ENCODE measurements at places on chromosomes 12 and 14.

DNA sequence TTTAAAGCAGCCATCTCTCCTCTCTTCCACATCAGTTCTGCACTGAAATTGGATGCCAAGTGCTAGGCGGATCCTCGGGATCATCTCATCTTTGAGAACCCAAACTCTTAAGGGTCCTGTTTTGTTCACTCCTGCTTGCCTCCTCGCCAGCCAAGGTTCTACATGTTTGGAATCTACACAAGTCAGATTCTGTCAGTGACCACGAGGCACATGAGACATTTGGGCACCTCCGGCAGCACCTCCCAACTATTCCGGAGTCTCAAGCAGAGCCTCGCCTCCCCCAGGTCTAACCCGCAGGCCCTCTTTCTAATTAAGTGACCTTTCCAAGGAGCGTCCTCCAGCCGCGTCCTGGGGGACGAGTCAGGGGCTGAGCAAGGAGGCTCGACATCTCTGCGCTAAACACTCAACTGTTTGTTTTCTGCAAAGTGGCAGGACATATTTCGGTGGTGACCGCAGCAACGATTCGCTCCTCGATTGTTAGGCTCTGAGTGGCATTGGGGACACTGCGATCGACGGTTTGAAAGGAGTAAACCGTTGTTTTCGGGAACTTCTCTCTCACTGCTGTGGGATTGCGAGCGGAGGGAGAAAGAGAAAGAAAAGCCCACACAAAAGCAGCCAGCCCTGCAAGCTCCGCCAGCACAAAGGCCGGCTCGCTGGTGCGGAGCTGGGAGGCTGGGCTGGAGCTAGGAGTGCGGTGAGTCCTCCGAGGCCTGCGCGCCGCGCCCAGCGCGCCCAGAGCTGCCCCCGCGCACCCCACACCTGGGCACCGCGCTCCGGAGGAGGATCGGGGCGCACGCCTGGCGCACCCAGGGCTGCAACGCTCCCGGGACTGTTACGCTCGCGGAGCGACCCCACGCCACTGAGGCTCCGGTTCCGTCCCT, 640 bp downstream of the ARMH4 start:
- peak; percentile 50 for DNase-seq

- DNase-seq = peak; percentile 92
Measured at GRCh38 chr14:21104448-21105060, 3.7 kb downstream of the TMEM253 start.

DNA sequence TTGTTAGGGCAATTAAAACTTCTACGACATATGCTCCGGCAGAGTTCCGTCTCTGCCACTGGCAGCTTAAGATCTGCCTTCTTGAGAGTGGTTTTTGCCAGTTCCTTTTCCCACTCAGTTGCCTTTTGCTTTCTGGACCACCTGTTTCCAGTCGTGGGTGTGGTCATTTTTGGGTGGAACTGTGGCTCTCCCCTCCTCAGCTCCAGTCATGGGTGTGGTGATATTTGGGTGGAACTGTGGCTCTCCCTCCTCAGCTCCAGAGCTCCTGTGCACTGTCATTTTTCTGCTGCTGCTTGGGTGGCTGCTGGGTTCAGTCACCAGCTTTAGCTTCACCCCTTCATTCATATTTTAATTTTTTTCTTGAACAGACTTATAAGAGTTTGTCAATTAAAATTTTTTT, 25.3 kb downstream of the WDR20 start:
- DNase-seq = no peak

DNA sequence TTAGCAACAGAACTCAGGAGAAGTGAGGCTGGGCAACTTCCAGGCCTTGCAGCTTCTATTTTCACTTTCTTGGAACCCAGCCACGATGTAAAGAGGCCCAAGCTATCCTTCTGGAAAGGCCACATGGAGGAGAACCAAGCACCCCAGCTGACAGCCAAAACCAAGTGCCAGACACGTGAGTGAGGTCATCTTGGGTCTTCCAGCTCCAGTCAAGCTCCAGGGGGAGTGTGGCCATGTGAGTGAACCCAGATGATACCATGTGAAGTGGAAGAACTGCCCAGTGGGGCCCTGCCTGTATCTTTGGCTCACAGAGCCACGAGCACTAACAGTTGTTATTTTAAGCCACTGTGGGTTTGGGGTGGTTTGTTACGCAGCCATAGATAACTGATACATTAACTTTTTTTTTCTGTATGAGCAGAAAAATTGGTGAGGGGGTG, 126.8 kb upstream of the MAP1LC3B2 start:
- DNase-seq = no peak

DNA sequence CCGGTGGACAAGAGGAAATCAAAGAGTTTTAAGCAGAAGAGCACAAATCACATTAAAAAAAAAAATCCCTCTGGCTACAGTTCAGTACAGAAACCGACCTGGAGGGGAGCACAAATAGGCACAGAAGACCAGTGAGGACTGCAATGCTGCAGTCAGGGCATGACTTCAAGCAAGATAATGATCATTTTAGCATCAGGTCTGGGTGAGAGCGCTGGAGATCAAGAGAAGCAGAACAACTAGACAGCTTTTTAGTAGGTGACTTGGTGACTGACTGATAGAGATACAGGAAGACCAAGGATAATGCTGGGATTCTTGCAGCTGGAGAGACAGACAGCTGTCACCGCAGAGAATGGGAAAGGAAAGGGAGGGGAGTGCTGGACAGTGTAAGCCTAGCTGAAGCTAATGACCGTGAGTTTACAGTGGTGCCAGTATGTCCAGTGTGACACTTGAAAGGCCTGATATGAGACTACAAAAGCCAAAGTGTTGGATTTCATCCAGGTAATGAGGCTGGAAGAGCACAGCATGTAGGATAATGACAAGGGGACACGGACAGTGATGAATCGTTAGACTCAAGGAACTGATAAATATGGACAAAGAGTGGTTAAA, 5.6 kb downstream of the NFYB start:
- DNase-seq = peak; percentile 7

DNA sequence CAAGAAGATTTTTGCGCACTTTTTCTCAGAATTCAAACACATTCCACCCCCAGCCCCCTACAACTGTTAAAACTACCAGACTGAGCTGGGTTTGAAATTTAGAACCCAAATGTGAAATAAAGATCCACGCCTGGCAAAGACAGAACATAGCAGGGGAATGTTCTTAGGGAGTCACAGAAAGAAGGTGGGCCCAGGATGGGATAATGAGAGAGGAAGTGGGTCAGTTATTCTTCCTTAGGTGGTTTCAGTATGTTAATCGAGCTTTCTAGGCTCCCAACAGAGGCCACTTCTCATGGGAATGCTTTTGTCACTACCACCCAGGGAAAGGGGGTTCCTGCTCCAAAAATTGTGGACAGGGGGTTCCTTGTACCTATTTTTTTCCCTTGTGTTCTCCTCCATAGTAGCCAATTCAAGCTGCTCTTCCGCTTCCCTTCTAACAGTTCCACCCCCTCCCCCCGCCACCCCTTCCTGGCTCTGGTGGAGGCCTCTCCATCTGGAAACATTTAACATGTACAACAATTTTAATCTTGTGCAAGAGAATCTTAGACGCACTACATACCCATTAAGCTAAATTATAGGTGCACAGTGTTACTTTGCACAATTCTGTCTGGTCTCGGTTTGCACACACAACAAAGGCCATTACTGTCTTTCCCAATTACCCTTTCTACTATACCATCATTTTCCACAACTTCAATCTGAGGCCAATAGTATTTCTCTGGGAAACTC, 218.1 kb downstream of the MON2 start:
- peak; percentile 45 for DNase-seq

- no peak for DNase-seq
Measured at GRCh38 chr12:30514666-30515065, 181.0 kb downstream of the IPO8 start.

DNA sequence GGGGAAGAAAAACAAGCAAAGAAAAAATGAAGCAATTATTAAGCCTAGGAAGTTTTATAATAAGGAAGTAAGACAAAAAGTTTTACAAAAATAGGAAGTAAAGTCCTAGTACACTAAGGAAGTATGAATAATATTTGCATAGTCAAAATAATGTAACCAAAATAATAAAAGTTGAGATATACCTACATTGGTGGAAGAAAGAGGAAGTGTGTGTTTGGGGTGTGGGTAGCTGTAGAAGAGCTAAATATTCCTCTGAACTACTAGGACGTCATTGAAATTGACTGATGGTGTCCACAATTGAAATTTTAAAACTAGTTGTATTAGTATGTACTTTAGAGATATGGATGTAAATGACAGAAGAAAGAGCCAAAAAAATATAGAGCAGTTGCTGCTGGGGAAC, 228.4 kb upstream of the OTX2 start:
- no peak for DNase-seq

DNA sequence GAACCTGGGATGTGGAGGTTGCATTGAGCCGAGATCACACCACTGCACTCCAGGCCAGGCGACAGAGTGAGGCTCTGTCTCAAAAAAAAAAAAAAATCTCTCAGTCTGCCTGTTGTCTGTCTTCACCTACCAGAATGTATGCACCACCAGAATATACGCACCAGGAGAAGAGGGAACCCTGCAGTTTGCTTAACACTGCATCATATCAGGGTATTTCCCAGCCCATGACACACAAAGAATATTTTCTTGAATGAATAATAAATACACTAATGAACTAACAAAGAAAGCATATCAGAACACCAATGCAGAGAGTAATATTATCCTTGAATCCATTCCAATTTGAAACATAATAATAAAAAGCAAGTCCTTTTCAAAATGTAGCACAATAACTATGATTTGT, 44.2 kb upstream of the FOXN3 start:
- DNase-seq = no peak

DNA sequence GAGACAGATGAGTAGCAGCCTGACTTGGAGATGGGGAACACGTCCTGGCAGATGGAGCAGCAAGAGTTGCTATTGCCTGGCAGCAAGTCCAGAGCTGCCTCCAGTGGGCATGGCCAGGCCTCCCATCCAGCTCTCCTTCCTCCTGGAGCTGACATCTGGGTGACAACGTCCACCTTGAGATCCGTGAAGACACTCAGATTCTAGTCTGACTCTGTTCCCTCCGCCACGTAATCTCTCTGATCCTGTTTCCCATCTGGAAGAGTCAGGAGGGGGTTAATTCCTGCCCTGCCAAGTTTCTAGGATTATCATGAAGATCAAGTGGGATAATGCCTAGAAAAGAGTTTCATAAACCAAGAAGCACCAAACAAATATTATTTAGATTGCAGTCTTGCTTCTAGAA, 65.3 kb upstream of the FAM181A start:
- DNase-seq = no peak

DNA sequence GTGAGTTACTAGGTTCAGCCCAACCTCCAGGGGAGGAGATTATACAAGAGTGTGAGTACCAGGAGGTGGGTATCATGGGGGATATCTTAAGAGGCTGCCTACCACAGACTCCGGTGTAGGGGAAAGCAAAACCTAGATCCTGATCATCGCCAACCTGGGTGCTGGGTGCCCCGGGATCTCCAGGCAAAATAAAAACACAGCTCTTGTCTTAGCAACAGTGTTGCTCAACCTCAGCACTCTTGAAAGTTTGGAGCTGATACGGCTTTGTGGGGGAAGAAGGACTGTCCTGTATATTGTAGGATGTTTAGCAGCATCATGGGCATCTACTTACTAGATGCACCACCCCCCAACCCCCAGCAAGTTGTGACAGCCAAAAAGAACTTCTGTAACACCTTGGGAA, 74.5 kb downstream of the CCDC60 start:
- no peak for DNase-seq

- DNase-seq = no peak
Measured at GRCh38 chr14:92942136-92942535, 19.2 kb downstream of the CHGA start.

DNA sequence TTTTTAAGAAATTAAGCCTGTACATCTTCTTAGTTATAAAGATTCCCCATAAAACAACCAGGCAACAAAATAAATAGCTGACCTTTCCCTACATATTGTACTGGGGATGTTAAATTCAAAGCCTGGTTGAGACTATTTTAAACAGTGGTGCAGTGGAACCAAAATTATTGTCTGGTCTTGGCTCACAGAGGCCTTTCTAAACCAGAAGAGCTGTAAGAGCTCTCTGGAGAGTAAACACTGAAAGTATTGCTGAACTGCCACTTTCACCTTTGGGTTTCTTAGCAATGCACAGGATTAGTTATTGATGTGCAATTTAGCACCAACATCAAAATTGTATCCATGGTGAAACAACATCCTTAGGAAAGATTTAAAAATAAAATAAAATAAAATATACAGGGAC, 20.6 kb downstream of the RACGAP1 start:
- no peak for DNase-seq

DNA sequence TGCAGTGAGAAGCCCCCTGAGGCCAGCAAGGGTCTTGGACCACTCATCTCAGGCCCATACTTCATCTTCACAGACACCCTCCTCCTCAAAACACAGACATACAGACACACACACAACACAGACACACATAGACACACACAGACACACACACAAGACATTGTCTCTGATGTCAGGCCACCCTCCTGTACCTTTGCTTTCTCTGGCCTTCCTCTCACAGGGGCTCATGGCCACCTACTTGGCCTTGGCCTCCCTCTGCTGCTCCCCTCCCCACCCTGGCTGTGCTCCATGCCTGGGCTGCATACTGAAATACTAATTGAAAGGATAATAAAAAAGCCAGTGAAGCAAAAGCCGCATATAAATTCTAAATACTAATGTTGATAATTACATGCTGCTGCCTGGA, 1.6 kb upstream of the SYNDIG1L start:
- DNase-seq = no peak

GRCh38 chr12:47317175-47317915, 237.6 kb upstream of the AMIGO2 start:
- no peak for DNase-seq

DNA sequence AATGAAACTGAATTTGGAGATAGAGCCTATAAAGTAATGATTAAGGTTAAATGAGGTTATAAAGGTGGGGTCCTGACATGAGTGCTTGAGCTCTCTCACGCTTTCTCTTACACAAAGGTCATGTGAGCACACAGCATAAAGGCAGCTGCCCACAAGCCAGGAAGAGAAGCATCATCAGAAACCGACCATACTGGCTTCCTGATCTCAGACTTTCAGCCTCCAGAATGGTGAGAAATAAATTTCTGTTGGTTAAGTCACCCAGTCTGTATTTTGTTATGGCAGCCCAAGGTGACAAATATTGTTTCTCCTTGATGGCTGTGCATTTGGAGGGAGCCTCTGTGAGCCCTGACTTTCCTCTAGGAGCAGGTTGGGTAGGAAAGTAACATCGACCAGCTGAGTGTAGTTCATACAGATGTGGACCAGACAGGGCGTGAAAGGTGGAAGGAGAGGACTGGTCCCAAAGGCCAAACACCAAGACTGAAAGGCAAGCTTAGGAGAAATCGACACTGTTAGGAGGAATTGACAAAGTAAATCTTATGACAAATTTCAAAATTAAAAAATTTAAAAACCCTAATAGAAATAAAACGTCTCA, 97.6 kb upstream of the SLC38A2 start:
- no peak for DNase-seq
